ENCODE measurements at places on chromosomes 11 and 22. TPM values are rescaled to one million over a fixed set of nuclear protein-coding genes. Genes with fewer than 3 reads are reported as not detected.

DNA sequence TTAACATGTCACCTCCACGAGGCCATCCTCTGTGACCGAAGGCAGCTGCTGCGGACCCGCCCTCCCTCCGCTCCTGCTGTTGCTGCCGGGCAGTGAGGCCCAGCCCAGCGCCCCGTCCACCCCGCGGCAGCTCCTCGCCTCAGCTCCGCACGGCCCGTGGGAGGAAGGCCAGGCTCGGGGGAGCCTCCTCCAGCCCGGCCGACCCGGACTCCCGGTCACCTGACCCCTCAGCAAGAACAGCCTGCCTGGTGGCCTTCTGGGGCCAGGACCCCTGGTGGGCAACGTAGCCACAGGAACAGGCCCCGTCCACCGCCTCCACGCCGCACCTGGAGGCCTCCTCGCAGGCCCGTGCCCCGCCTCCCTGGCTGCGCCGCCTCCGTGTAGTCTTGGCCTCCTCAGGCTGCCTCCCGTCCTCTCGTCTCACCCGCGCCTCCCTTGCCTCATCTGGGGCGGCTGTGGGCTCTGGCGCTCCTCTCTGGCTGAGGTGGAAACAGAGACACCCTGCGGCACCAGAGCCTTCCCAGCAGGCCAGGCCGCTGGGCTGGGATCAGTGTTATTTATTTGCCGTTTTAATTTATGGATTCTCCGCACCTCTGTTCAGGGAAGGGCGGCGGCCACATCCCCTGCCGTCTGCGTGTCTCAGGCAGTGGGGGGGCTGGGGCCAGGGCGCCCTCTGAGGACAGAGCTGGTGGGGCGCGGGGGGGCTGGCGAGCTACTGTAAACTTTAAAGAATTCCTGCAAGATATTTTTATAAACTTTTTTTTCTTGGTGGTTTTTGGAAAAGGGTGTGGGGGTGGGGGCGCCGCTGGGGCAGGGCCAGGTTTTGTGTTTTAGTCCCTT lies 25.4 kb downstream of the MOB2 start:
- no peaks in the 10 kb centered on the region for H3K4me1 ChIP-seq
- no peak for DNase-seq
- H3K4me3 ChIP-seq = no peak overlapping the region
- H3K27ac ChIP-seq = peak overlapping the region; percentile 57
- H3K27me3 ChIP-seq = peaks cover 4% of the 10 kb centered on the region

DNA sequence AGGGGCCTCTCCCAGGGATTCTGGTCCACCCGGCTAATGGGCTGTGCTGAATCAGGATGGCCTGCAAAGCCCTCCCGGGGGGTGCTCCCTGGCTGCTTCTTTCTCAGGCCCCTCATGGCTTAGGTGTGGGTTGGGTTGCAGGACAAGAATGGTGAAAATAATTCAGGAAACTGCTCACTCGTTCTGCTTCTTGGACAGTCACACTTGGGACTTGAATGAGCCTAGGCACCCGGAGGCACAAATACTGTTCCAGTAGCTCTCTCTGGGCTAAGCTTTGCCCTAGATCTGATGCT lies 83.2 kb downstream of the TRIM29 start:
- H3K27ac ChIP-seq = no peak overlapping the region
- no peaks in the 10 kb centered on the region for H3K36me3 ChIP-seq
- H3K27me3 ChIP-seq = peaks cover 8% of the 10 kb centered on the region
- H3K4me1 ChIP-seq = peaks cover 14% of the 10 kb centered on the region
- no peak overlapping the region for H3K4me3 ChIP-seq
- DNase-seq = no peak

GRCh38 chr11:20213790-20214189 lies 53.5 kb upstream of the DBX1 start:
- H3K27me3 ChIP-seq = peaks cover 8% of the 10 kb centered on the region
- H3K27ac ChIP-seq = no peak overlapping the region
- no peaks in the 10 kb centered on the region for H3K4me1 ChIP-seq

TRAF6 gene
- 20.4 TPM for total RNA-seq

SEPTIN3 gene
- 0.36 TPM for total RNA-seq

POTEH gene
- total RNA-seq = not detected

DNA sequence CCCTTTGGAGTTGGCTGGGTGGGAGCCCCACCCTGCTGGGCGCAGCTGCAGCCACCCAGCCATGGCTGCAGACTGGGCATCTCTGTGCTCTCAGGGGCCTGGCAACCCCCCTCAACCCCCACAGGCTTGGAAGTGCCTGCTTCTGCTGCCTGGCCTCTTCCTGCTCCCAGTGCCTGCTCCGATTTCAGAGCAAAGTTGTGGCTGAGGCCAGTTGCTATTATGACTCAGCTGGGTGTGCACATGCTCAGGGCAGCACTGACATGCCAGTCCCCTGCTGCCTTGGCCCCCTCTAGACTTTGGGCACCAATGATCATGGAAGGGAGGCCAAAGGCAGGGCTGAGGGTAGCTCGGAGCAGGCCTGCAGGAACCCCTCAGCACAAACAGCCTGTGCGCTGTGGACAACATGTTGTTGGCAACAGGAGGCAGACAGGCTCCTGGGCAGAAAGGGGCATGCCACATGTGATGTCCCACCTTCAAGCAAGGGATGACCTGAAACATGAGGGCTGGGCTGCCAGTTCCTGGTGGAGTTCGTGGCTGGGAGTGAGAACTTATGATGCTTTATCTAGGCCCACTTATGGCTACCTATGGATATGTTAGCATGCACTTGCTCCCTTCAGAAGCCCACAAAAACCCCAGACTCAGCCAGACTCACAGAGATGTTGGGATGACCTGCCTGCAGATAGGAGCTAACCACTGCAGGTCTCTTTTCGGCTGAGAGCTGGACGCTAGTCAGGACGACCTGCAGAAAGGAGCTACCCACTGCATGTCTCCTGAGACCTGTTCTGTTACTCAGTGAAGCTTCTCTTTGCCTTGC lies 96.4 kb upstream of the AMOTL1 start:
- no peak overlapping the region for H3K4me3 ChIP-seq
- peaks cover 12% of the 10 kb centered on the region for H3K36me3 ChIP-seq
- H3K27me3 ChIP-seq = peaks cover 3% of the 10 kb centered on the region
- no peak overlapping the region for H3K27ac ChIP-seq
- H3K4me1 ChIP-seq = peaks cover 19% of the 10 kb centered on the region

GRCh38 chr11:73331138-73331916 lies 23.3 kb downstream of the ARHGEF17 start:
- DNase-seq = peak; percentile 60
- peaks cover 51% of the 10 kb centered on the region for H3K4me1 ChIP-seq
- peak overlapping the region; percentile 24 for H3K27ac ChIP-seq
- H3K27me3 ChIP-seq = peaks cover 9% of the 10 kb centered on the region
- no peak overlapping the region for H3K4me3 ChIP-seq

DNA sequence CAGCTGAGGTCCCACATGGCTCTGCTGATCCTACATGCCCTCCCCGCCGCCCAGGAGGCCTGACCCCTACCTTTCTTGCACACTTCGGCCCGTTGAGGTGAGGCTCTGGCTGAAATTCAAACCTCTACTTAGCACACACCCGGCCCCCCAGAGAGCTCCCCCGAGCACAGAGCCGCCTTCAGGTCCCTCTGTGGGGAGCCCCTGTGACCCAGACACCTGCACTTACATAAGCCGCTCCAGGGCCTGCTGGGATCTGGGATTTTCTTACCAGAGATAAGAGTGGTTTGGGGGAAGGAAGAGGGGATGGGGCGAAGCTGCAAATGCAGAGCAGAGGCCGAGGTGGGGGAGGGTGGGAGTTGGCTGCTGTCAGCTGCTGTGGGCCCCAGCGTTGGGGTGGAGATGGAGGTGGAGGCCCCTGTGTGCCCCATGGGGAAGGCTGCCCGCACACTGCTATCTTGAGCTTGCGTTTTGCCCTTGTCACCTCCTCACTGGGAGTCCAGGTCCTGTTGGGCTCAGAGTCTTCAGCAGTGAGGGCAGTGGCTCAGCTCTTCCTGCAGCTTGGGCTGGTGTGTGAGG lies 30.6 kb downstream of the CAPN1 start:
- peaks cover 6% of the 10 kb centered on the region for H3K27me3 ChIP-seq
- H3K36me3 ChIP-seq = peaks cover 30% of the 10 kb centered on the region
- no peak for DNase-seq
- no peak overlapping the region for H3K27ac ChIP-seq

- H3K4me1 ChIP-seq = peaks cover 4% of the 10 kb centered on the region
- H3K4me3 ChIP-seq = no peak overlapping the region
- H3K27me3 ChIP-seq = peaks cover 8% of the 10 kb centered on the region
Observed at GRCh38 chr11:118885831-118886565, 2.3 kb downstream of the CXCR5 start.

GRAMD4 gene
- total RNA-seq = 42.7 TPM

DNA sequence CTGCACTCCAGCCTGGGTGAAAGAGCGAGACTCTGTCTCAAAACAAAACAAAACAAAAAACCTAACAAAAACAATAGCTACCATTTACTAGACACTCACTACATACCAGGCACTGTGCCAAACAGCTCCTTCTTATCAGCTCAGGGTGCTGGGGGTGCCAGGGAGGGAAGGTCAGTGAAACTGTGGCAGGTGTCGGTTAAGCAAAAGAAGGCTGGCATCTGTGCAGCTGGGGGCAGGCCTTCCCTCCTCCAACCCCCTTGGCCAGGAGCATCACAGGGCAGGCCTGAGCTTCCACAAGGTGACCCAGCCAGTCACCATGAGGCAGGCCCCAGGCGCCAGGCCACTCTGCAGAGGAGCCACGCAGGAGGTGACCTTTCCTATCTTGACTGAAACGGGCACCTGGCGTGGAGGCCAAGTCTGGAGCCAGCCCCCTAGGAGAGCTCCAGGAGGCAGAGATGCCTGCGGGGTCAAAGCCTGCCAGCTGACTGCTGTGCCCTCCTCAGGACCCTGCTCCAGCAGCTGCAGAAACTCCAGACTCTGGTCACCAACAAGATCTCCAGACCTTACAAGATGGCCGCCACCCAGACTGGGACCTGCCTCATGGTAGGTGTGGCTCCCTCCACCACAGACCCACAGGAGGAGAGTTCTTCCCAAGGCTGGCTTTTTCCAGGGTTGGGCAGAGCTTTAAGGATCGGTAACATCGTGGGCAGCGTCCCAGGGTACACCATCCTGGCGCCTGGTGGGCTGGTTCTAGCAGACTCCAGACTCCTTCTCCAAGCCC lies 31.3 kb upstream of the DGKZ start:
- H3K4me1 ChIP-seq = peaks cover 24% of the 10 kb centered on the region
- H3K27me3 ChIP-seq = peaks cover 11% of the 10 kb centered on the region
- no peak for DNase-seq
- H3K4me3 ChIP-seq = no peak overlapping the region

DNA sequence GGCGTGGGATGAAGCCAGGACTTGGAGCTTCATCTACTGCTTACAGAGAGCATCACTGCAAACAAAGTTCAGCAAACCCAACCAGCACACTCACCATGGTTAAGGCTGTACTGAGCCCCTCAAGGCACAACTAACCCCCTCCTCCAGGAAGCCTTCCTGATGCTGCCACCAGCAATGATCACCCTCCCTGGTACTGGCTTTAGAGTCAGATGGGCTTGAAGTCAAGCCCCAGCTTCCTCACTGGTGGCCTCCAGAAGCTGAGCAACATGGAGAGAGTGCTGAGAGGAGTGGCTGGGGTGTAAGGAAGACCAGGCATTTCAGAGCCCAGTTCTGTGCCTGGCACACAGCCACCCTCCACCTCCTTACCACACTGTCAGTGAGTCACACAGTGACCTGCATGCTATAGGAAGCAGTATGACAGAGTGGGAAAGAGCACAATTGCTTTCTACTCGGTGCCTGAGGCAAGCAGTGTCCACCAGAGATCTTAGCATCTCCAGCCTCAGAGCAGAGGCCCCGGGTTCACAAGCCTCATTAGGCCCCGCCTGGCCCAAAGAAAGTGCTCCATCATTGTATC lies 24.7 kb upstream of the BAIAP2L2 start:
- no peak for DNase-seq
- no peak overlapping the region for H3K4me3 ChIP-seq
- H3K36me3 ChIP-seq = peaks cover 21% of the 10 kb centered on the region
- peaks cover 6% of the 10 kb centered on the region for H3K4me1 ChIP-seq
- H3K27ac ChIP-seq = no peak overlapping the region
- peaks cover 2% of the 10 kb centered on the region for H3K27me3 ChIP-seq

BIRC2 gene
- 53.1 TPM for total RNA-seq

GRCh38 chr22:42649246-42650099 lies at the start of gene CYB5R3:
CYB5R3 (minus strand) TSS chr22:42649392; CDS start chr22:42649315, 77 bp downstream.
- H3K4me3 ChIP-seq = peak within 1 kb of the TSS; percentile 100
- peak; percentile 88 for DNase-seq
- peaks cover 4% of the 10 kb centered on the region for H3K36me3 ChIP-seq
- H3K27me3 ChIP-seq = peaks cover 6% of the 10 kb centered on the region
- H3K27ac ChIP-seq = peak within 1 kb of the TSS; percentile 90

PKDREJ gene
- total RNA-seq = not detected

DNA sequence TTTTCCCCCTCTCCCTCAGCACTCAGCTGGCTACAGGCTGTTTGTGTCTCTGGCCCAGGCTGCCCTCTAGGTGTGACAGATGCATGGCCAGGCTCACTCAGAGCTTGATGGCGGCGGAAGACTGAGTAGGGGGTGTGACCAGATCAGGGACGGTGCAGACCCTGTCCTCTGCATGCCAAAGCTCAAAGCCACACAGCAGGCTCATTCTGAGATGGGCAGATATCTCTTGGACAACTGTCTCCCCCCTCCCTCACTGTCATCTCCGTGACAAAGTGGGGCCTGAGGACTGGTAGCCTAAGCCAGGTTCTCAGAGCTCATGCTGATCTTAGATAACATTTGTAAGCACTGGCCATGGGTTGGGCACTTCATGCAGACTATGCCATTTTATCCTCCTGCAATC lies 231.3 kb downstream of the DSCAML1 start:
- H3K36me3 ChIP-seq = no peaks in the 10 kb centered on the region
- H3K4me1 ChIP-seq = no peaks in the 10 kb centered on the region
- no peak overlapping the region for H3K4me3 ChIP-seq
- H3K27me3 ChIP-seq = peaks cover 8% of the 10 kb centered on the region
- no peak for DNase-seq

DNA sequence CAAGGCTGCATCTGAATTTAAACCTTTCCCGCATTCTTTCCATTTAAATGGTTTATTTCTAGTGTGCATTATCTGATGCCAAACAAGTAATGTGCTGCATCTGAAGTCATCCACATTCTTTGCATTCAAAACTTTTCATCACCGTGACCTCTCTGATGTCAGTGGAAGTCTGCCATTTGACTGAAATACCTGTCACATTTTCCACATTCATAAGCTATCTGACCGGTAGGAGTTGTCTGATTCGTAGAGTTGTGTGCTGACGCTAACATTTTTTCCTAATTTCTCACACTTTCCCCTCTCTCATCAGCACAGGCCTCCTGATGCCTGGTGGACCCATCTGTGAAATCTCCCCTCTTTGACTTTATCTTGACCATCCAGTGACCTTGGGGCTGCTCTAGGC lies 79.9 kb upstream of the BARX2 start:
- DNase-seq = no peak
- no peak overlapping the region for H3K4me3 ChIP-seq
- peaks cover 1% of the 10 kb centered on the region for H3K4me1 ChIP-seq
- H3K27ac ChIP-seq = no peak overlapping the region
- no peaks in the 10 kb centered on the region for H3K36me3 ChIP-seq

GRCh38 chr11:72940417-72940816 lies 126.2 kb downstream of the ATG16L2 start:
- DNase-seq = no peak
- peaks cover 38% of the 10 kb centered on the region for H3K4me1 ChIP-seq
- H3K36me3 ChIP-seq = no peaks in the 10 kb centered on the region

Measured in endothelial cell (in vitro differentiated cells).